ENCODE measurements at places on chromosomes 4 and X.
A peak's percentile ranks its signal among the peaks of the same experiment; 100 is the strongest.

DNA sequence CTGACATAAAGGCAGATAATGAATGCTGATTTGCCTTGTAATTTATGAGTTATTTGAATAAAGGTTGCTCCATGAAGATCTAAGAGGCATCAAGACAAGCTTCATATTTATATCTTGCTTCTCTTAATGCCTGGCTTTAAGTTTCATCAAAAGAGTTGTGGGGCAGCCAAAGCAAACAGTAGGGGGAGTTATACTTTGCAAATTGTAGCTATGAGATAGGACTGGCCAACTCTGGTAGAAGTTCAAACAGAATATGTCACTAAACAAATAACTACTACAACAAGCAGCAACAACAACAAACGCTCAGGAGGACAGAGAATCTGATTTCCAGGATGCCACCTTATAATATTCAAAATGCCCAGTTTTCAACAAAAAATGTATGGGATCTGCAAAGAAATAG, 69.1 kb upstream of the PLAC1 start:
- DNase-seq = no peak

- no peak for DNase-seq
Observed at GRCh38 chr4:88166608-88167007, 8.2 kb upstream of the ABCG2 start.

DNA sequence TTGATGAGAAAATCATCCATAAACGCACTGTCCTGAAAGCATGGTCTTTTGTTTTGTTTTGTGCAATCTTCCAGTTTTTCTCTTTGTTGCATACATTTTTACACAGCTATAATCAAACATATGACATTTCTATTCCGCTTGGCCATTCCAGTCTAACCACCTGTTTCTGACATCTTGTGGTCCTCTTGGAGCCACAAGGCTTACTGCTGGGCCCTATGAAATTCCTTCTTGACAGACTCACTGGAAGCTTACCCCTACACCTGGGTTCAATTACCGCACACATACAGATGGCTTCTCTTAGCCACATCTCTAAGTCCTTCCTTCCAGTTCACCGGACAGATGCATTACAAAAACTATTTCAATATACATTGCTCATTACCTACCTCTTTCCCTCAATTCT, 72.4 kb downstream of the PAPSS1 start:
- no peak for DNase-seq

DNA sequence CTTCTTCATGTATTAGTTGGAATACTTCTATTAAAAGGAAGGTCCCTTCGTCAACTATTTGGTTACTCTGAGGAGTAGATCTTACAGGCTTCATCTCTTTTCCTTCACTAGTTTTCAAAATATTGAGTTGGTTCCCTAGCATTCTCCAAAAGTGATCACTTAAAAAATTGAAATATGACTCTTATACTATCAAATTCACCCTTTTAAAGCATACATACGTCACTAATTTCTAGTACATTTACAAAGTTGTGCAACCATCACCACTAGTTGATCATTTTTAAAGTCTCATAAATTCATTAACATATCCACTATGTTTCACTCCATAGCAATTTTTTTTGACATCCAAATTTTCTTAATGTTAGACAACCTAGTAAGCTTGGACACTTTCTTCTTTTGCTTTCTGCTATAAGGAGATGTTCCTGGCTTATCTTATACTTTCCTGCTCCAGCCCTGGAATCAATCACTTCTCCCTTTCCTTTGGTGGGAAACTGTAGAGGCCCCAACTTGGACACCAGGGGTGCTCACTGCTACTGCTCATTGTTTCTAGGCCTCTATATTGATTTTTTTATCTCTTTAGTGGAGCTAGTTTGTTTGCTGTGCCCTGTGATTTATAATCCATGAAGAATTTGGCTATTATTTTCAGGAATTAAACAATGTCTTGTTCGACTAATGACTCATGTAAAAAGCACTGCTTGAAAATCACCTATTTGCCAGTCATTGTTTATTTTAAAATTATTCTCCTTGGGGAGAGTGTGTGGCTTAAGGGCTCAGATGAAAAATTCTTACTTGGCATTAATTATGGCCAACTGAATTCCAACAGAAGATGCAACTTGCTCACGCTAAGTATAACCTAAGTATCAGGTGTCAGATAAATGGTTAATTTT, 4.0 kb upstream of the ZFX start:
- no peak for DNase-seq

GRCh38 chrX:140318296-140318695, 186.6 kb downstream of the SOX3 start:
- no peak for DNase-seq

- DNase-seq = no peak
Observed at GRCh38 chr4:95585016-95585695, 36.4 kb upstream of the UNC5C start.

GRCh38 chr4:76214177-76214675, 602 bp upstream of the SCARB2 start:
- peak; percentile 16 for DNase-seq

DNA sequence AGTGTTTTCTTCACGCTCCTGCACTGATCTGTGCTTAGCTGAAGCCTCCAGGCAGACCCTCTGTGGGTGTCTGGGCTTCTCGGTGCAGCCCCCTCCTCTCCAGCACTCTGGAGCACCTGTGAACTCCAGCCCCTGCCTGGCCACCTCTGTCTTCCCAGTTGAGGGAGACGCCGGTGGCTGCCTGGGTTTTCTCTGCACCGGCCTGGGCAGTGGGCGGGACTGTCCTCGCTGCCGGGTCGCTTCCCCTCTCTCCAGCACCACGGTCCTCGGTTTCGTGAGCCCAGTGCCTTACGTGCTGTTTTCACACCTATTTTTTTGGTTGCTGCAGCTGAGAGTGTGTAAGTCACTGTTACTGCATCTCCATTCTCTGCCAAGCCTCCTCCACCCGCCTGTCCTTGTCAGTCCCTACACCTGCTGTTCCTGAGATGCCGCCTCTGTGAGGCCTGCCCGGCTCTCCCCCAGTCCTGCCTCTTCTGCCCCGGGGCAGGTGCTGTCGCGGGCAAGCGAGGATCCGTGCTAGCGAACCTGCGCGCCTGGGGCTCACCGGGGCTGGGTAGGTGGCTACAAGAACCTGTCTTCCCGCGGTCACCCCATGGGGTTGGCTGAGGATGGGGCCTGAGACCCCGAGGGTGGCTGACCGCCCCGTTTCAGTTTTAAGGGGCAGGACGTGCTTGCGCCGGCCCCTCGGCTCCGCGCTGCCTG, 2.4 kb upstream of the FGFRL1 start:
- DNase-seq = no peak

DNA sequence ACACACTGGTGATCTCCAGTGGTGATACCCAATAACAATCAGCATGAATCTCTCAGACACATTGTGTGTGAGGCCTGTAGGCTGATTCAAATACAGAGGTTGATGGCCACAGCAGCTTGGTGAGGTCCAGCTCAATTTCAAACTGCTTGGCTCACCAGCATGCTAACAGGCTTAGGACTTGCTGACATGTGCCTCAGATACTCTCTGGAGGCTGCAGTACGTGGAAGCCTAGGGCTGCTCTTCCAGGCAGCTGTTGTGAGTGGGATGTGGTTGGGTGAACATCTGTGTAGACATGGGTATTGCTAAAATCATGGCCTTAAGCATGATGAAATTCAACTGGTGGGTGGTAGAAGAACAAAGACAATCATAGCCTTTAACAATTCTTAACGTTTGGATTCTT, 4.3 kb downstream of the CXCL9 start:
- DNase-seq = no peak

DNA sequence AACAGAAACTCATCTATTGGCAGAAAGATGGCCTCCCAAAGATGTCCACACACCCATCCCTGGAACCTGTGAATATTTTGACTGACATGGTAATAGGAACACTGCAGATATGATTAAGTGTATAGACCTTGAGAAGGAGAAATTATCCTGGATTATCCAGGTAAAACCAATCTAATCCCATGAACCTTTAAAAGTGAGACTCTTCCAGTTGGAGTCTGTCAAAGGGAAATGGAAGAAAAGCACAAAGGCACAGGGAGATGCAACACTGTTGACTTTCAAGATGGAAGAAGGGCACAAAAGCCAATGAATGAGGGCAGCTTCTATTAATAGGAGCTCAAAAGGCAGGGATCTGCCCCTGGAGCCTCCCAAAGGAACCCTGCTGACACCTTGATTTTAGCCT, 83.0 kb downstream of the AMELX start:
- no peak for DNase-seq

DNA sequence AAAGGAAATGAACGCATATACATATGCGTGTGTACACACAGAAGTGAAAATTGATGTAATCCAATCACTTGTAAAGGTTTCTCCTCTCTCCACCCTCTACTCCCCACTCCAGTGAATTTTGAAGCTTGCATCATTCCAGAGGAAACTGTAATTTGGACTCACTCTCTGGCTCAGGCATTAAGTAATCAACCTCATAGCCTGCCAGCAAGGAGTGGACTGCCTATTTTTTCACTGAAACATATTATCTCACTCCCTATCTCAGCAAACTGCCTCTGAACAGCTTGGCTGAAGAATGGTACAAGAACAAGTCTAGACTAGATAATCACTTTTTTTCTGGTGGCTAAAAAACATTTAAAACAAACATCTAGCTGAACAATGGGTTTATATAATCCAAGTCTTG, 124.2 kb downstream of the C4orf51 start:
- DNase-seq = no peak

DNA sequence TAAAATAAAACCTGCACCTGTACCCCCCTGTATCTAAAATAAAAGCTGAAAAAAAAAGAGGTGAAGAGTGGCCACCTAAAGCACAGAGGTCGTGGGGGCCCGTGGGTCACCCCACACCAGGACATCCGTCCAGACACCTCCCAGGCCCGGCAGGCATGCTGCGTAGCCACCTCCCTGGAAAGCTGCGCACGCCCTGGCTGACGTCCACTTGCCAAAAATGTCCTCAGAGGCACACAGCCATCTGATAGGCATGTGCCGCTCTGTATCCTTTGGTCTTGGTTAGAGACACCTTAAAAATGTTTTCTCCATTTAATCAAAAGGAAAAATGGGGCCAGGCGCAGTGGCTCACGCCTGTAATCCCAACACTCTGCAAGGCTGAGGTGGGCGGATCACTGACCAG, 17.7 kb downstream of the FAM53A start:
- DNase-seq = no peak

DNA sequence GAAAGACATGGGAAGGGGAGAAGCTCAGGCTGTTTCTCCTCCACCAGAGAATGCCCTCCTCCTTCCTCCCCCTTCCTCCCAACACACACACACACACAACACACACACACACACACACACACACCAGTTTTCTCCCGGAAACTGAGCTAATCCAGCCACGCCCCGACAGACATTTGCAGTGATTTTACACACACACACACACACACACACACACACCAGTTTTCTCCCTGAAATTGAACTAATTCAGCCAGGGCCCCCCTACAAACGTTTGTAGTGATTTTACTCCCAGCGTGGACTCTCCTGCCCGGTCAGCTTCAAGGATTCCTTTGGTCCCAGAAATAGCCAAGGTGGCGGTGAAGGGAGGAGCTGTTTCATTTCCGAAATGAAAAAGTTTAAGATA, 32.9 kb upstream of the STX18 start:
- DNase-seq = no peak

GRCh38 chr4:39062094-39062769, at the start of gene KLHL5:
TSS of gene KLHL5 (plus strand) at chr4:39062232. CDS start at chr4:39062653, 421 bp downstream.
- no peak for DNase-seq

All from NCI-H526 (cell line).